ENCODE measurements at places on chromosomes 2 and 18. TPM values are rescaled to one million over a fixed set of nuclear protein-coding genes. Genes with fewer than 3 reads are reported as not detected.
A peak's percentile ranks its signal among the peaks of the same experiment; 100 is the strongest.

GRCh38 chr2:46643493-46643892 is 164.1 kb downstream of the TMEM247 start:
- peaks cover 7% of the 10 kb centered on the region for H3K4me1 ChIP-seq
- no peaks in the 10 kb centered on the region for H3K27me3 ChIP-seq
- no peak overlapping the region for H3K4me3 ChIP-seq
- H3K36me3 ChIP-seq, result no peaks in the 10 kb centered on the region
- no peak overlapping the region for H3K27ac ChIP-seq
- DNase-seq, result no peak

GRCh38 chr2:290090-290722 is 2.3 kb upstream of the ALKAL2 start:
- peak; percentile 68 for DNase-seq
- H3K4me3 ChIP-seq, result peak overlapping the region; percentile 73
- H3K36me3 ChIP-seq, result no peaks in the 10 kb centered on the region
- peaks cover 9% of the 10 kb centered on the region for H3K4me1 ChIP-seq

Gene ACMSD
- total RNA-seq, result not detected

DNA sequence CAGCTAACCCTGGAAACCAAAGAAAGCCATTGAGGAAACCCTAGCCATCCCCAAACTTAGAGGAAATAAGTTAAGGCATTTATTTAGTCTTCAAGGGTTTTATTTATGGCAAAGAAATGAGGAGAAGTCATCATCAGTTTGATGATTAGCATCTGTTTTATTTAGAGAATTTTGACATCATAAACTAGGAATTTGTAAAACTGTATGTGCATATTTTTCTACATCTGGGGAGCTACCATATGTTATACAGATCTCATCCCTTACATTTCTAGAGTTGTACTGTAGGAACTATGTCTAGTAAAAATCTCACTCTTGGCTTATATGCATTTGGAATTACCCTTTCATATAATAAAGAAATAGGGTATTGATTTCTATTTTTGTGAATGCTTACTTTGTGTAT is 48.7 kb downstream of the FMNL2 start:
- H3K27me3 ChIP-seq, result no peaks in the 10 kb centered on the region
- H3K36me3 ChIP-seq, result no peaks in the 10 kb centered on the region
- DNase-seq, result no peak
- H3K4me3 ChIP-seq, result no peak overlapping the region
- H3K27ac ChIP-seq, result no peak overlapping the region
- peaks cover 42% of the 10 kb centered on the region for H3K4me1 ChIP-seq

GRCh38 chr2:201779901-201780673 is 646 bp downstream of the ALS2 start:
- no peaks in the 10 kb centered on the region for H3K27me3 ChIP-seq
- no peak for DNase-seq
- peak overlapping the region; percentile 98 for H3K4me3 ChIP-seq
